ENCODE measurements at places on chromosomes 12 and 14.

GRCh38 chr12:88144037-88144436 lies 1.9 kb downstream of the TMTC3 start:
- DNase-seq: no peak

GRCh38 chr14:99252443-99252939 lies 19.5 kb downstream of the BCL11B start:
- no peak for DNase-seq

GRCh38 chr14:69657950-69658355 lies 46.6 kb downstream of the SUSD6 start:
- DNase-seq: no peak

DNA sequence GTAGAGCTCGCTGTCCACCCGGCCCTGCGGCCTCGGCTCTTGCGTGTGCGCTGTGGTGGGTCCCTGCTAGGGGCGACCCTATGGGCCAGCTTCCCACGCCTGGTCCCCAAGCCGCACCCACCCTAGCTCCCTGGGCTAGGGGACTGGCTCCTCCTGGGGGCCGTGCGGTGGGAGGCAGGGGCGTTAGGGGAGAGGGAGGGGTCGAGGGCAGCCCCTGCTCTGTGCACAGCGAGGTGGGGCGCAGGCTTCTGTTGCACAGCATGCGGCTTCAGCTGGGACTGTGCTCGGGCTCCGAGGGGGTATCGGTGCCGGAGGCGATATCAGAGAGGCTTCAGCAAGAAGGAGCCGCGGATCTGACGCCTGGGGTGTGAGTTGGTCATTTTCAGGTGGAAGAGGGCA lies 86.1 kb downstream of the ALG10 start:
- no peak for DNase-seq

DNA sequence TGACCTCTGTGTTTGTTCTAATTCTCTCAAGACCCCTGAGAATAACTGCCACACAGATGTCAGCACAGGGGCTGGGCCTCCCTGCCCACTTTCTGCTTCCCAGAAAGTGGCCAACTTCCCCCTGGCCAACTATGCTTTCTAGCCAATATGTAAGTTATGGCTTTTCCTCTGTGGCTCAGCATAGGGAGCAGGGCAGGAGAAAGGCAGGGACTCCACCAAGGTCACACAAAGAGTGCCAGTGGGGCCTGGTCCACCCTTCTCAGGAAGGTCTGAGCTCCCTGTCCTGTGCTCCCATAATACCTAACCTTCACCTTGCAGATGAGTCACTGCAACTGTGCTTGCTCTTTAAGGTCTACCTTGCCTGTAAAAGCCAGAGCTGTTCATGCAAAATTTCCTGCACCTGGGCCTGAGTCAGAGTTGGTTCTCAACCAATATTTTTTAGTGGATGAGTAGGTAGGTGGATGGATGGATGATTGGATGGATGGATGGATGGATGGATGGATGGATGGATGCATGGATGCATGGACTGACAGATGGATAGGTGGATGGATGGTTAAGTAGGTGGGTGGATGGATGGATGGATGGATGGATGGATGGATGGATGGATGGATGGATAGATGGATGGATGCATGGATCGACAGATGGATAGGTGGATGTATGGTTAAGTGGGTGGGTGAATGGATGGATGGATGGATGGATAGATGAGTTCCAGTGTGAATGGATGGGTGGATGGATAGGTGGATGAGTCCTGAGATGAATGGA lies 64.2 kb downstream of the DIO3 start:
- DNase-seq: no peak

DNA sequence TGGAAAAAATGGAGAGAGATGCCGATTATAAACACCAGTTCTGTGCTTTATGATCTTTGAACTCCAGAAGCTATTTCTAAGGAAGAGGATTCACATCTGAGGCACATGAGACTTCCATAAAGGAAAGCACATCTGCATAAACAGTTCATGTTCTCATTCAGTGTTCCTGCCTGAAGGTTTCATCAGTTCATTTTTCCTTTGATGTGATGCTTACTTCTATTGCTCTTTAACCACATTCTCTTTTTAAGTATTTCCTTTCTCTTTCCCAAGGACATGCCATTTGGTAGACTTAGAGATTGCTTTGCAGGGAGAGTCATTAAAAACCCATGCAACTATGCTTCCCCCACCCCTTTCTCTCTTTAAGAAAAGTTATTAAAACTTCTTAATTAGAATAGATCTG lies 387.0 kb upstream of the FLRT2 start:
- DNase-seq: no peak

DNA sequence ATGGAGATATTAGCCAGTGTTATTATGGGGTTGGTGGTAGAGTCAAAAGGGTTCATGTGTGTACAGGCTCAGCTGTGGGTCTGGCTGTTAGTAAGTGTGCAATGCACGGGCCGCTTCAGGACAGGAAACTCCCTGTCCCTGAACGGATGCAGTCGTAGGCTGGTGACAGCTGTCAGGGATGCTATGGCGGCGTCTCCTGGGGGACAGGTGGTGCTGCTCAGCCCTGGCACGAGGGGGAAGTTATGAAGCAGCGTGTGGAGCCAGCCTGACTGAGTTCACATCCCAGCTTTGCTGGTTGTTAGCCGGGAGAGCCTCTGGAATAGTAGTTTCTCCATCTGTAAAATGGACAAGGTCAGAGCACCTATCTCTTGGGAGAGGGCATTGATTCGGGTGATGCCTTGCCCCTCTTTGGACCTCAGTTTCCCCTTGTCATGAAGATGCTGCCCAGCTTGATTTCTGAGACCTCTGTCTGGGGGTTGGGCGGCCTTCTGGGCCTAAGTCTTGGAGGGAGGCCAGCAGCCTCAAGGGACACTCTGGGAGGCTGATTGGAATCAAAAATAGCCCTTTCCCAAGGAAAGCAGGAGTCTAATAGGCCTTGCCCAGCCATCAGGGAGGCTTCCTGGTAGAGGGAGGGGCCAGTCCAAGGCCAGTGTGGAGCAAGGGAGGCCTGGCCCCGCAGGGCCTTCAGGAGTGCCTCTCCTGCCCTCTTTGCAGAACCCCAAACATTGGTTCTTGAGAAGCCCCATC lies 7.1 kb downstream of the ASB2 start:
- DNase-seq: no peak

GRCh38 chr12:30936036-30936435 lies 9.5 kb downstream of the TSPAN11 start:
- DNase-seq: no peak

DNA sequence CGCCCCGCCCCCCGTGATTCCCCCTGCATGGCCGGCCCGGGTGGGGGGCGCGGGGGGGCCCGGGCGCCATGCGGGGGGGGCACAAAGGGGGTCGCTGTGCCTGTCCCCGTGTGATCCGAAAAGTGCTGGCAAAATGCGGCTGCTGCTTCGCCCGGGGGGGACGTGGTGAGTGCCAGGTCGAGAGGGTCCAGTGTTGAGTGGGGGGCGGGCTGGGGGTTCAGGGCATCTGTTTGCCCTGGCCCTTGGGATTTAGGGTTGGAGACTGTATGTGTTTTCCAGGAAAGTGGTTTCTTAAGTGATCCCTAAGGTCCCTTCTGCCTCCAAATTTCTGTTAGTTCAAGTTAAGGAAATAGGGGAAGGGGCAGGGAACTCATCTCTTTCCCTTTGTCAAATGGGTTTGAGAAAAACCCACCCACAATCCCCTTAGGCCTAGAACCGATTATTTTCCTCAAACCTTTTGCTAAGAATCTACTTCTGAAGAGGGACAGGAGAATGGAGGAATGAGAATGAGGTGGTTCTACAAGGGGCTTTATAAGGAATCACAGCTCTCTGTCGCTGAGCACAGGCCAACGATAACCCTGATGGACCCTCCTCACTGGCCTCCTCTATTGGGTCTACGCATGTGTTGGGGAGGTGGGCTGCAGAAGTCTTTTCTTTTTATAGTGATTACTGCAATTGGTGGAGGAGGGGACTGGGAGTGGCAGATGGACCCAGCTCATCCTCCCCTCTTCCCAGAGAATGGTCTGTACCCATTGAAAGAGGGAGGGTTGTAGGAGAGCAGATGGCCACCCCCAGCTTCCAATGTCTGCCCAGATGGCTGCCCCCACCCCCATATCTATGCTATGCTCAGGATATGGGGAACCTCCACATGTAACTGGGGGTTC lies 834 bp downstream of the ARHGEF25 start:
- DNase-seq: no peak

- no peak for DNase-seq
Measured at GRCh38 chr12:105024928-105025327, 38.8 kb downstream of the NOPCHAP1 start.

- DNase-seq: no peak
Measured at GRCh38 chr12:6471989-6472360, 1.5 kb upstream of the VAMP1 start.

DNA sequence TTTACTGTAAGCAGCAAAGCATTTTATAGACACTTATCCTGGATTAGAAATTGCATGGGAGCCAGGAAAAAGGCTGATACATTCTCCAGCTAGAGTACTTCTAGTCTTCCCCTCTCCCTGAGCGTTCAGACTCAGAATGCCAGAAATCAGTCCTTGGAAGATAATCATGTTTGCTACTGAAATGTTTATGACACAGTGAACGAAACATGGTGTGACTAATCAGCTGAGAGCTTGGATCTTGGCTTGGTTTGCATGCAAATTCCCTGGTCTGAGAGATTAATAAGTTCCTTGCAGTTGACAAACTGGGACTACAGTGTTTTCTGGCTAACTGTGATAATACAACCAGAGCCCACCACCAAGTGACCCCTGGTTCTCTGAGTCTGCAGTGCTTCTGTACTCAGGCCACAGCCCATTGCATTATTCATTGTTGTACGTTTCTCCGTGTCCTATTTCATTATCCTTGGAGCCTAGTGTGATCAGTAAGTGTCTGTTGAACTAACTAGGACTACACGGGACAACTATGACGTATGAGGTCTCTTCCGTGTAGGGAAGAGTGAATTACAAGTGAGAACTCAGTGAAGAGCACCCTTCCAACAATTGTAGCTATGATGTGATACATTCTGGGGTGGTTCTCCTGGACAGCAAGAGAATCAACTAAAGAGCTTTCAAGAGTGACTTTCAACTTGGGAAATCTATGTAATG lies 34.6 kb upstream of the EVL start:
- no peak for DNase-seq

- DNase-seq: peak; percentile 55
Measured at GRCh38 chr12:104485651-104486362, 29.1 kb downstream of the CHST11 start.

DNA sequence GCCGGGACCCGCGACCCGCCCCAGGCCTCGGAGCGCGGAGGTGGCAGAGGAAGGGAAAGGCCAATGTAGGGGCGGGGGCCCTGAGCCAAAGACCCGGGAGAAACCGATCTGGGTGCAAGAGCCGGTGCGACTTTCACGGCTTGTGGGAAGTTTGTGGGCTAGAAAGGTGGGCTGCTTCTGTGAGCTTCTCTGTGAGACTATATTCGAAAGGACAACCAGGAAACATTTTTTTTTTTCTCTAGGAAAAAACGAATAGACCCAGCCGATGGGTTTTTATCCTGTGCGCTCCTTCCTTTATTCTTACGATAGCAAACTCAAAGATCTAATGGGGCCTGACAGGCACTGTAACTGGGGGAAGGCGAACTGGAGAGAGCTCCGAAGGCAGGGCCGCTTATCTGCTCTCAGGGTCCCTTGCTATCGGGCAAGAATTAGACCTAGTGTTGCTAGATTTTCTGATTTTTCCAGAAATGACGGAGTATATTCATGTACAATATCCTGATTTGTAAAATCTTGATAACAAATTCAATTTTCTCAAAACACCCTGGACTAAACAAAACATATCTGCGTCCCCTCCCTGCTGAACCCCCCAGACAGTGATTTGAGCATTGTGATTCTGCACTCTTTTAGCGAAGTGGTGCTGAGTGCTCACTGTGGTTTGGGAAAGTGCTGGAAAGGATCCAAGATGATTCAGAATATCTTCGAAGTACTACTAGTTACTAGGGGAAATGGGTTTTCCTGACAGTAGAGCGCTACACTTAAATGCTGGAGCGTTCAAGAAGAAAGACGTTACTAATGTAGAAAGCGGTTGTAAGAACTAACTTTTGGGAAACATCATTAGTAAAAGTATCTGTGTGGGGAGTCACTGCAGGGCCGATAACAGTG lies 563 bp upstream of the STXBP6 start:
- no peak for DNase-seq

DNA sequence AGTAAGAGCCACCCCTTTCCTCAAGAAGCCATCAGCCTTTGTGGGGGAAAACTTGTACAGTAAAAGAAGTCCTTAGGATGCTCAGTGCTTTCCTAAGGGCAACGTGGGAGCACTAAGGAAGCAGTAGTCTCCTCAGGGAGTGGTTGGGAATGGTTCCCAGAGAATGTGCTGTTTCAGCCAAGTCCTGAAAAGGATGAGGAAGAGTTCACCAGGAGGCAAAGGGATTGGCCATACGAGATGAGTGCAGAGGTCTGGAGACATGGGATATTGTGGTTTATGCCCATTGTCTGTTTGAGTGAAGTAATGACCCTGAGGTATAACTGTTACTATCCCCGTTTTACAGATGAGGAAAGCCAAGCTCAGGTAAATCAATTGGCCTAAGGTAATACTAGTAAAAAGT lies 86.0 kb upstream of the ATF1 start:
- DNase-seq: no peak

DNA sequence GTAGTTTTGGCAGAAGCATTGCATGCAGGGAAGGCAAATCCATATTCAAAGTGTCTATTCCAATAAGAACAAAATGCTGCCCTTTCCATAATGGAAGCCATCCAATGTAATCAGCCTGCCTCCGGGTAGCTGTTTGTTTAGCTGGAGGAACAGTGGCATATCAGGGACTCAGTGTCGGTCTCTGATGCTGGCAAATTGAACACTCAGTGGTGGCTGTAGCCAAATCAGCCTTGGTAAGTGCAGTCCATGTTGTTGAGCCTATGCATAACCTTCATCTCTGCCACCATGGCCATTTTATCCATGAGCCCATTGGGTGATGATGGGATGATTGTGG lies 147.8 kb upstream of the MAX start:
- no peak for DNase-seq

DNA sequence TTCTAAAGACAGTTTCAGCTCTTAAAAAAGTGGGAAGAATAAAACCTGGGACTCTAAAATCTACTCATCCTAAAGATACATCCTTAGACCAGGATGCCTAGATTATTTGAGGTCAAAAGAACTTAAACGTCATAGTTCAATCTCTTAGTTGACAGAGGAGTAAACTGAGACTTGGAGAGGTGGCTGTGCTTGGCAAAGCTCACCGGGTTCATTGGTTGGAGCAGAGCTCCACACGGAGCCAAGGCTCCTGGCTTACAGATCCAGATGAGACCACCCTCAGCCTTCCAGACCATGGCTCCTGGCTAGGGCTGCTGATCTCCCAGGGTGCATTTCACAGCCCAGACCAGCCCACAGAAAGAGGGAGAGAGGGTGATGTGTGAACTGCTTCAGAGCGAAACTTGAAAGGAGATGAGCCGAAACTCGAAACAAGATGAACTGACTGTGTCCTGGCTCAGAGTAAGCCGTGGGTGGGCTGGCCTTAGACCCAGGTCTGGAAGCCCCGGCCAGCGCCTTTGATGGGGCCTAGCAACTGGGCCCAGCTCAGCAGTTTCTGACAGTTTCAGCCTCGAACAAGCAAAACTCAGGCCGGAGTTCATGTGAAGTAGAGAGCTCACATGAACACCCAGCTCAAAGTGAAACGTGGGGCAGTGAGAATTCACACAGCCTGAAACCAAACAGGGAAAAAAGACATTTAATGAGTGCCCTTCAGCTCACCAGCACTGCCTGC lies 1044.8 kb downstream of the BCL11B start:
- no peak for DNase-seq
